ENCODE measurements at places on chromosomes 7 and 10.

DNA sequence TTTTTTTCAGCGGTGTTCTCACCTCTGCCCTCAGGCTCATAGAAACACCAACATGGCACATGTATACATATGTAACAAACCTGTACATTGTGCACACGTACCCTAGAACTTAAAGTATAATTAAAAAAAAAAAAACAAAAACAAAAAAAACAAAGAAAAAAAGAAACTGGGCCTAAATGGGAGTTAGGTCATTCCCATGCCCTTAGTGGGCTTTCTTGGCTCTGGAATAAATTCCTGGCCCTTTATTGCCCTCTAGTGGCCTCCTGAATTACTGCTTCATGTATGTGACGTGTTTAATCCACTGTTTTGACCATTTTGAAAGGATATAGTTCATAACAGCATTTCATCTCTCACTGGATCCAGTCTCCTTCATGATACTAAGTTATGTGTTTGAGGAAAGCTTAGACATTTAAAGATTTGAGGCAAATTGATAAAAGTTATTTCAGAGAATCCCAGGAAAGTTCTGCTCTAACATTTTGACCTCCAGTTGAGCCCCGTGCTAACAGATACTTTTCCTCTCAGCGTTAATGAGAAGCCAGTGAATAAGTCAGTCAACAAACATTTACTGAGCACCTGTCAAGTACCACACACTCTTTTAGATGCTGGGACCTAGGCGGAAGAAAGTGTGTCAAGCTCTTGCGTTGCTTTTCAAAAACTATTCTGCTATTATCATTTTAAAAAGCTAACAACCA is 54.7 kb upstream of the SYPL1 start:
- peak; percentile 40 for DNase-seq

DNA sequence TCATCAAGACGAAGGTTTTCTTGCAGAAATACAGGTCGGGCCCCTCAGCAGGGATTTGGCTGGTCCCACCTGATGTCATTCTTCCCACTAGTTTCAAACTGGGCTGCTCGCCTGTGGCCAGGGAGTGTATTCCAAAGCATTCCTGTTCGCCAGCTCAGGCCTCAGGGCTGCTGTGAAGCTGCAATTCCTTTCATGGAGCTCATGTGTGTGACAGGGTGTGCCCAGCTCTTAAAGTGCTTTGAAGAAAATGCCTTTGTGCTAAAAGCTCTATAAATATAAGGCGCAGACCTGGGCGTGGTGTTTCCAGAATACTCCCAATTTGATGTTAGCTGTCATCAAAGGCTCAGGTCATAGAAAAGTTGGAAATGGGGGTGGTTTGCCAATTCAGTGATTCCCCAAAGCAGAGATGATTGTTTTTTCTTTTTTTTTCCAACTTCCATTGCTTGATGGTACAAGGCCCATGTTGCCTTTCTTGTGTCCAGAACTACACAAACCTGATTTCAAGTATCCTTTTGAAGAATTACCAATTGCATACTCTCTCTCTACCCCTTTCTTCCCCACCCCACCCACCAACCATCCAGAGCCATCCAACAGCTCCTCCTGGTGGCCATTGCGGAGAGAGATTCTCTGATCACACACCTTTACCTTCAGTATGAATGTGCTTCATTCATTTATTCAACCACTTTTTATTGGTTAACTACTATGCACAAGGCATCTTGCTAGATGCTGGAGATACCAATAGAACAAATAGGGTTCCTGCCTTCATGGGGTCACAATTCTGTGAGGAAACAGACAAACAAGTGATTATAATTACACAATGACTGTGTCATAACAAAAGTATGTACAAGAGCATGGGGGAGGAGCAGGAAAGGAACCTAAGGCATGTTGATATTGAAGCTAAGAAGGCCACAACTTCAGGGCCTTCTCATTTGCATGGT is 297.3 kb upstream of the LYZL1 start:
- DNase-seq: peak; percentile 56

DNA sequence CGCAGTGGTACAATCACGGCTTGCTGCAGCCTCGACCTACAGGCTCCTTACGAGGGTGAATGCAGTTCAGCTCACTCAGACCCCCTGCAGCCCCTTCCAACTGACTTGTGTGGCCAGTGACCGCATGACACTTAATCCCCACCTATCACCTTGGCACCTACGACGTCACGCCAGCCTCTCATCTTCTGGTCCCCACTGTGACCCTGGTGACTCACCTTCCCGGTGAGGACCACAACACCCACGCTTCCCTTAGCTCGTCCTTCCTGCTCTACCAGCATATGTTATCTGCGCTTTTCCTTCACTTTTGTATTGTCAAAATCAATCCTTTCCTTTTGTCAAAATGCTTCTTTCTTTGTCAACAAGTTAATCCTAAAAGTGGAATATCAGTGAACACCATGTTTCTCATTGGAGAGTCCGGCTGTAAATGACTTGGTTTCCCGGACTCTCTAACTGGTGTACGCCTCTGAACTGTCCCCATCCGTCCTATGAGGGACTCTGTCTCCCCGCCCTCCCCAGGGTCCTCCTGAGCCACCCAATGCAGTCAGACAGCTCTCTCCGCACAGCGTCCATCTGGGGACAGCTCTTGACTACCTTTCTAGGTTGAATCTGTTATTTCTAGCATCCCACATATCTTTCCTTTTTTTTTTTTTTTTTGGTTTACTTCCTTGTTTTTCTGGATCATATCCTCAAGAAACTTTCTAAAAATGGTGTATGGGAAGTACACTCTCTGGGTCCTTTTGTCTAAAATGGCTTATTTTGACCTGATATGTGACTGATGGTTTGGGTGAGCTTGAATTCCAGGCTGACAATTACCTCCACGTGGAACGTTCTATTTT is 37.3 kb downstream of the CFAP46 start:
- no peak for DNase-seq

DNA sequence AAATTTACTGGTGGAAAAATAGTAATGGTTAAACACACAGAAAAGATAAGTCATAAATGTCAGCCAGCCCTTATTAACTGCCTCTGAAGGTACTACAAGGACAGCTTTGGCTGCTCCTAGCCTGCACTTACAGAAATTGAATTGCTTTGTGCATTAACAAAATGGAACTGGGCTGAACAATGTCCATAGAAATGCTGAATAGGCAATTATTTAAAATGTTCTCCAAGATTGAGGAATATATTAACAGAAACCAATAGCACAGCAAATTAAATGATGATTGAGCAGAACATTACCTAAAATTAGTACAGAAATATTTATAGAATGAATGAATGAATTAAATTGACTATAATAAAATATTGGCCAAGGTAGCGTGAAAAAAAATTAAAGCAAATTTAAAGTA is 42.4 kb upstream of the AGMO start:
- no peak for DNase-seq

DNA sequence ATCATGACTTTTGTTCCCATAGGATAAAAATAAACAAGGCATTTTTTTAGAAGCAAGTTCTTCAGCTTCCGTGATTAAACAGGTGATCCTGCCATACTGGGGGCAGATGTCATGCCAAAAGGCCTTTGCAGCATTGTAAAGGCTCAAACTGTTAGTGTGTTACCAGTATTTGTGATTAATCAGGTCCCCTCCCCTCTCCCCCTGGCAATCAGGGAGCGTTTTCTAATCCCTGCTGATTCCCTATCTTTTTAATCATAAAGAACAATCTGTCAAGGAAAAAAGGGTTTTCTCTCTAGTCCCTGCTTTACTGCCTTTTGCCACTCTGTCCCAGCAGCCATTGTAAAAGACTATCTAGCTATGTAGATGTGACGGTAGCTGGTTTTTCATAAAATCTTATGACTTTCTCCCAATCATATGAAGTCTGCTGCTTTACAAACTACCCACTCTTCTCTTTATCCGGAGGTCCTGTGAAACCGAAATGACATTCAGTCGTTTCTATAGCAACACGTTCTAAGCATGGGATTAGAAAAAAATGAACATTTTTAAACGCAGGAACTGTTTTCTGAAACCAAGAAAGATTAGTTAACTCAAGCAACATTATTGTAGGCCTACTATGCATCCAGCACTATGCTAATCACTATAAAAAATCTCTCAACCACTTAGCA is 210.9 kb downstream of the RNLS start:
- DNase-seq: no peak

DNA sequence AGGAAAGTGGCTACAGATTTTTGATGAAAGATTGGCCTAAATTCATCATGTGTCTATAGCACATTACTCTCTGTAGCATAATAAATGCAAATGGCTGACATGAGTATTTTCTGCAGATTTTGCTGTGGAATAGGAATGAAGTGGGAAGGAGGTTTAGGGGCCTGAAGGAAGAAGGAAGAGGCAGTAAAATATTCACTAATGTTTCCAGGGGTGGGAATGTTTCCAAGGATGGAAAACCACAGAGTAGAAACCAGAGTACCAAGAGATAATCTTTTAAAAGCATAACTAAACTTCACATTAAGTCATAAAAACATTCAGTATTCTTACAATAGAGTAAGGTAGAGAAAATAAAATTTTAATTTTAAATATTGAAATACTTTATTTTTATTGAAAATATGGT is 267.8 kb downstream of the BICC1 start:
- no peak for DNase-seq

DNA sequence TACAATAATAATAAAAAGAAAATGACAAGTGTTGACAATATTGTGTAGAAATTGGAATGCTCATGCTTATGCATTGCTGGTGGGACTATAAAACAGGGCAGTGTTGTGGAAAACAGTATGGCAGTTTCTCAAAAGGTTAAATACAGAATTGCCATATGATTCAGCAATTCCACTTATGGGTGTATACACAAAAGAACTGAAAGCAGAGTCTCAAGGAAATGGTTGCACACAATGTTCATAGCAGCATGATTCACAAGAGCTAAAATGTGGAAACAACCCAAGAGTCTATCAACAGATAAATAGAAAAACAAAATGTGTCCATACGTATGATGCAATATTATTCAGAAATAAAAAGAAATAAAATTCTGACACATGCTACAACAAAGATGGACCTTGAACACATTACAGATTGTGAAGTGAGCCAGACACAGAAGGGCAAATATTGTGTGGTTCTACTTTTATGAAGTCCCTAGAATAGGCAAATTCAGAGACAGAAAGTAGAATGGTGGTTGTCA is 64.8 kb upstream of the GRM8 start:
- DNase-seq: peak; percentile 29

DNA sequence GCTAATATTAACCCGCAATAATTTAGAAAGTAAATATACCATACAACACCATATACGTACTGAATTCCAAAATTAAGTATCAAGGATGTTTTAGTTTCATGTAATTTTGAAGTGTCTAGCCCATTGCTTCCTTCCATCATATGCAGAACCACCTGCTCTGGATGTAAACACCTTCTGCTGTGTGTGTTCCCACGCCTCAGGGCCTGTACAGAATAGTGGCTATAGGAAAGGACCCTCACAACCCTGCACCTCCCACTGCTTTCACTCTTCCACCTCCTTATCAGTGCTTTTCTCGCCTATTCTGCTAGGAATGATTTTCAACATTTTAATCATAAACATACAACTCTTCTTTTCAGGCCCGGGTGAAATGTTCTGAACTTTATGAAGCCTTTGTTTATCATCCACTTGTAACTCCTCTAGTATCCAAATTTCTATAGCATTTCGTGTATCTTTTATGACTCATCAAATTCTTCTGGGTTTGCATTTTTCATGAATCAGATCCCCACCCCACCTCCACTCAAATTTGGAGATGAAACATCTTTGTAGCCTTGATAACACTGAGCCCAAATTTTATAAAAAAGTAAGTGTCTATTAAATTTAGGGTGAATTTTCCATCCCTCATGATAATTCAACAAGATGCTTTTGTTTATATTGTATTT is 1106.8 kb upstream of the C7orf33 start:
- no peak for DNase-seq

GRCh38 chr10:103204353-103205255 is 11.5 kb upstream of the NT5C2 start:
- no peak for DNase-seq

DNA sequence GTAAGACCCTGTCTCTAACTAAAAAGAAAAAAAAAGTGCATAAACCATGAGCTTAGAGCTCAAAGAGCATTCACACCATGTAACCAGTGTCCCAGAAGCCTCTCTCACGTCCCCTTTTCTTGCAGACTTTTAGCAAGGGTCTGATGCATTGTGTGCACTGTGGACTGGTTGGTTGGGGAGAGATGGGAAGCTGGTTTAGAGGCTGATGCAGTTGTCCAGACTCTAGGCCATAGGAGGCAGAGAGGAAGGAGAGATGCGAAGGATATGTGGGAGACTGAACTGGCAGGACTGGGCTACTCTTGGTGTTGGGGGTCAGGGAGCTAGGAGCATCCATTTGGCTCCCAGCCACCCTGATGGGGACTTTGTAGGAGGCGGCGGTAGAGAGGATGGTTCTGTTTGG is 1.8 kb downstream of the SSC4D start:
- no peak for DNase-seq

GRCh38 chr7:27112955-27113949 is 10.8 kb upstream of the HOXA2 start:
- DNase-seq: peak; percentile 85

DNA sequence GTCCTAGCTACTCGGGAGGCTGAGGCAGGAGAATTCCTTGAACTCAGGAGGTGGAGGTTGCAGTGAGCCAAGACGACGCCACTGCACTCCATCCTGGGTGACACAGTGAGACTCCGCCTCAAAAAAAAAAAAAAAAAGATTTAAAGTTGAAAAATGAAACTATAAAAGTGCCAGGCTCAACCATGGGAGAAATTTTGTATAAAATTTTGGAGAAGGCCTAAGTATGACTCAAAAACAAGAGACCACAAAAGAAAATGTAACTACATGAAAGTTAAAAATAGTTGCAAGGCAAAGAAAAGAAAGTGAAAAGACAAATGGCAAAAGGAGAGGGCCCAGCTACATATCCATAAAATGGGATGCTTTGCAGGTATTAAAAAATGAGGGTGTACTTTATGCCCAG is 104.1 kb downstream of the ARHGAP22 start:
- DNase-seq: no peak

- DNase-seq: no peak
Observed at GRCh38 chr10:73946253-73947145, 35.6 kb downstream of the PLAU start.

DNA sequence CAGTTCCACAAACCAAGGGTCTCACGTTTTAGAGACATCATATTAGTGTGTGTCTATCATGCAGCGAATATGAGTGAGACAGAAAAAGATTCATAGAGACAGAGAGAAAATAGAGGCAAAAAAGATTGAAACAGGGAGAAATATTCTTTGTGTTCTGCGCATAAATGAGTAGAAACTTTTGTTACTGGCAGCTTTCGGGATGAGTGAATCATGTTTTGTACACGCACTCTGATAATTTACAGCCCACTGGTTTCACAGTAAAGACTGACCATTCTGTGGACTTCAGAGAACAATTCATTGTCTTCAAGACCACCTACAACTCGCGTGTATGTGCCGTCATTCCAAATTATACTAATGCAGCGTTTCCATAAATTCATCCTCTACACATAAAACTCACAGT is 60.2 kb downstream of the NRCAM start:
- DNase-seq: no peak

GRCh38 chr7:102426268-102427018 is 6.9 kb upstream of the ORAI2 start:
- DNase-seq: no peak

- no peak for DNase-seq
Observed at GRCh38 chr7:27532314-27532713, 130.4 kb downstream of the HIBADH start.

All from mammary epithelial cell (primary cell).